CD4-positive, alpha-beta T cell treated with Interleukin-15 for 1 hour (primary cell): ENCODE measurements at places on chromosomes 6 and 20.

GRCh38 chr6:145003145-145003544 is 718.0 kb downstream of the UTRN start:
- no peak for DNase-seq

DNA sequence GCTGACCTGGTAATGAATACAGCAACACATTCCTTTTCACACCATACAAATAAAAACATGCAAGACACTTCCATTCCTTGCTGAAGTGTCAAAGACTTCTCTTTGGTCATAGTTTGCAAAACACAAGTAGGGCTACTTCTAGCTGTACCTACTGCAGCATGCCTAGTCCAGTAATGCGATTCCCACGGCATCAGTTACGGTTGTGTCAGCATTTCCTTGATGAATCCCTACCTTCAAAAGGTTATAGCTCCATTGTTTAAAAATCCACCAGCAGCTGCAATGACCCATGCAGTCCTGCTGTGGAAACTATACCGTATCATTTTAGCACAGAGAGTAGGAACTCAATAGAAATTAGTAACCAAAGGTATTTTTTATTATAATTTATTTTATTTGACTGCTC is 1371.5 kb downstream of the EPHA7 start:
- no peak for DNase-seq

- no peak for DNase-seq
Observed at GRCh38 chr6:43101497-43101896, 25.4 kb downstream of the PTK7 start.

DNA sequence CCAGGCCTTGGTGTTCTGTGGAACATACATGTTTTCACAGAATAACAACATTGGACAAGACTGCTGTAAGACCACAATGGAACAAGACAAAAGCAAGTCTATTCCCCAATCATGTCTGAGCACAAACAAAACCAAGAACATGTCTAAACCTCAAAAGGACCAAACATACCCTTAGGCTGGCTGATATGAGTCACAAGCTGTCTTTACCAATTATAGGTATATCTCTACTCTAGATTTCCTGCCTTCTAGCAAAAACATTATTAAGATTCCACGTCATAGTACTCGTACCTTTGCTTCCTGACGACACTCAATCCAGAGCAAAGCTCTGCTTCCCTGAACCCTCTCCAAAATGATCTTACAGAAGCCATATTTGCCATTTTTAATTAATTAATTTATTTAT is 15.4 kb upstream of the L3MBTL1 start:
- DNase-seq = no peak

DNA sequence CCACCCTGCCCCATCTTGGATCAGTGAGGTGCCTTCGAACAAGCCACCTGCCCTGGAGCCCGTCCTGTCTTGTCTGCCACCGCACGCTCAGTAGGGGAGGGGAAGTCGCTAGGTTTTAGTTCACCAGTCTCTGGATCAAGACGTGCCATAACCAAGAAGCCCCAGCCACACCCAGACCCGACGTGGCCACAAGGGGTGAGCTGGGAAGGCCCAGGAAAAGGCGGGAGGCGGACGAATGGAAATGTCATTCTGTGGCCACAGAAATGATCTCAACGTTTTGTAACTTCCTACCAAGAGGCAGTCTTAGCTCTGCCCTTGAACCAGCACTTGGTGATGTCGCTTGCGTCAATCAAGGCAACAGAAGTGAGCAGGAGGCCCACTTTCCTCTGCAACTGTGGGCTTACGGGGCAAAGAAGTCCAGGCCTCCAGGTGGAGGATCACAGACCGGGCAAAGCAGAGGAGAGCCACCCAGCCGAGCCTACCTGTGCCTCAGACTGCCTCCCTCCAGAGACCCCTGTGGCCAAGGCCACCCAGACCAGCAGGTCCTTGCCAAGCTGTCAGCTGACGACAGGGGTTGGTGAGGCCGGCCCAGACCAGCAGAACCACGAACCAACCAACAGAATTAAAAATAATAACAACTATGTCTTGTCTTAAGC is 14.5 kb downstream of the GMEB2 start:
- DNase-seq = peak; percentile 66
